T-cell (primary cell): ENCODE measurements at places on chromosomes 1 and 21.

DNA sequence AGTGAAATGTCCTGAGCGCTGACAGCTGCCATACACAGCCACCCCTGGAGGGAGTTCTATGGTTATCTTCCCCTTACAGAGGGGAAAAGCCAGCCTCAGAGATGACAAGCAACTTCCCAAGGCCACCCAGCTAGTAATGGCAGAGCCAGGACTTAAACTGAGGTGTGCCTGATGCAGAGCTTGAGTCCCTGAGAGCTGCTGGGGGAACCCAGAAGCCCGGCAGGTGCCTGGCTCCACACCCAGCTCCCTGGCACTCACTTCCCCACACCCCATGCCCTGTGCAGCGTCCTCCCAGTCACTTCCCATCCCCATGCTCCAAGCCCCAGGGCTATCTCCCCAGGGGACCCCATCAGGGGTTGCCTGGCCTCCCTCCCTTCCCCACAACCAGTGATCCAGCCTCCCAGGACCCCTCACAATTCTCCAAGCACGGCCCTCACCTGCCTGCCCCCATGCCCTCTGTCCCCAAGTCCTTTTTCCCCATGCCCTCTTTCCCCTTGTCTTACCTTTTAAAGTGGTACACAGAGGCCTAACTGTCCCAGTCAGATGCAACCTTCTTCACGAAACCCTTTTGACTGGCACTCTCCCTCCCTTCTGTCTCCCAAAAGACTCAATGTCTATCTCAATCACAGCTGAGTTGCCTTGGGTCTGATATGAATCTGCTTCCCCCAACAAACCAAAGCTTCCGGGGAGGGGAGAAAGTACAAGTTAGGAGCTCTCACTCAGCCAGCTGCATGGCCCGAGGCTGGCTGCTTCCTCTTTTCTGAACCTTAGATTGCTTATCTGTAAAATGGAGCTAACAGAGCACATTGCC lies 39.8 kb upstream of the LRP8 start:
- DNase-seq, result peak; percentile 40

DNA sequence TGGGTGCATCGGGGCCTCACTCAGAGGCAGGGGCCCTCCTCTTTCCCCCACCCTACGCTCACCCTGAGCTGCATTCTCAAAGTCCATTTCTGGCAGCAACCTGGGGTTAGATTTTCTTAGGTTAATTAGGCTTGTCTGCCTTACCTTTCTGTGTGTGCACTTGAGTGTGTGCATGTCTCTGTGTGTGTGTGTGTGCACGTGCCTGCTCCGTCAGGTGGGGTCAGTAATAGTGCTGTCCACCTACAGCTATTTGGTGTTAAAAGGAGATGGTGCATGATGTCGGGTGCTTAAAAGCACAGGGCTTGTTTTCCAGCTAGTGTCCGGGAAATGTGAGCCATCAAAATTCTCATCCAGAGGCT lies 257.9 kb downstream of the CAMTA1 start:
- DNase-seq, result no peak

DNA sequence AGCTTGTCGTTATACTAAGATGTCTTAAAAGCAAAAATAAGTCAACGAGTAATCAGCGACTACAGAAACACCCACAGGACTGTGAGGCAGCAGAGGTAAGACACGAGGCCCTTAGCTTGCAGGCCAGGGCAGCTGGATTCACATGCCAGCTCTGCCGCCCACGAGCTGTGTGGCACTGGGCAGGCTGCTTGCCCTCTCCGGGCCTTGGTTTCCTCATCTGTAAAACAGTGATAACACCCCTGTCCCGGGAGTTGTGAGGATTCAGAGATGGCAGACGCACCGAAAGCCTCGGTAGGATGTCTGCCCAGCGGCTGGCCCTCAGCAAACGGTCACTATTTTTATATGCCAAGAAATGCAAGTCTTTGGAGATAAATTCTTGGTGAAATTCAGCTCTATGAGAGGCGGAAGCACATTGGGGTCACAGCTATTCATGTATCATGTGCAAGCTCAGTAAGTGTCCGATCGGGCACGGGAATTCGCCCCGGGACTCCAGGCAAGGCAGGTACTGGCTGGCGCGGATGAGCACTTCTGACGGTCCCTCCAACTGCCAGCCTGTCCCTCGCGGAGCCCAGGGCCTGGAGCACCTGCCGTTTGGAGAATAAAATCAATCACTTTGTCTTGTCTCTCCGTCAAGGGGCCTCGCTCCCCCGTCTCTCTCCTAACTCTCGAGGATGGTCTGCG lies 1.1 kb downstream of the C2CD2 start:
- no peak for DNase-seq

- DNase-seq, result no peak
These were observed 530.5 kb downstream of the KIF26B start for GRCh38 chr1:245685111-245685810.

GRCh38 chr1:181386340-181386739 lies 97.0 kb upstream of the CACNA1E start:
- no peak for DNase-seq

- no peak for DNase-seq
These were observed at the start of gene RXRG for GRCh38 chr1:165444897-165445370. Gene RXRG, minus strand, starts transcription at chr1:165445126. Its CDS starts 233 bp downstream, at chr1:165444893.

DNA sequence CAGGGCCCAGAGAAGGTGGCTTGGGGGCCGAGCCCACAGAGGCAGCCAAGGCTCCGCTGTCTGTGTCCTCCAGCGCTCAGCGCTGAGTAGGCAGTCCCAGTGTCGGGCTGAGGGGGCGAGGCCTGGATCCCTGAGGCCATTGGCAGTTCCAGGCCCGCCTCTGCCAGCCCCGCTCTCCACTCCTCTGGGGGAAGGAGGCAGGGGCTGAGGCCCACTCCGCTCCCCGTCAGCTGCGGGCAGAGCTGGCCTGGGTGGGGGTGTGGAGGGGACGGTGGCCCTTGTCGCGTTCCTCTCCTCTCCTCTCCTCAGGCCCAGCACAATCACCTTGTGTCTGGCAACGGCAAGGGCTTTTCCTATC lies 132.8 kb downstream of the CASZ1 start:
- no peak for DNase-seq

- DNase-seq, result no peak
These were observed 19.4 kb downstream of the TRIM67 start for GRCh38 chr1:231181271-231181670.
